HS-5 (cell line): ENCODE measurements at places on chromosomes 3 and 15.

GRCh38 chr3:195238586-195239118 lies 32.3 kb downstream of the XXYLT1 start:
- no peak for DNase-seq

- DNase-seq: no peak
Observed at GRCh38 chr3:142866841-142867631, 21.8 kb downstream of the PCOLCE2 start.

DNA sequence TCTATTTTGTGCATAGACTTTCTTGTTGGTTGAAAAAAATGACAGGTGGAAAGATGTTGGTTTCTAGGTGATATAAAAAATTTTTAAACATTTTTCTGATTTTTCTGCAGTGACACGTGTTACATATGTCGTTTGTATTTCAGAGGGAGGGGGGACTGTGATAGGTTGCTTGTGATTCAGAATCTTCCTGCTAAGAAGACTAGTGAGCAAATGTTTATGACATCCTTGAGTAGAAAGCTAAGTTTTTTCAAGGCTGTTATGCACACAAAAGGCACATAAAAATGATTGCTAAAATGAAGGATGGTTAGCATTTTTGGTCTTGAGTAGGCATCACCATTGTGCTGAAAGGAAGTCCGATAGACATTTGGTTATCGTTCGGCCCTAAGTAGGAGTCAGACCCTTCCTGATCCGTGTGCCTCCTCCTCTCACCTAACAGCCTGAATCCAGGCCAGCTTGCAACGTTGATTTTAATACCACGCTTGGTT lies 1.5 kb downstream of the ZNF639 start:
- DNase-seq: no peak

GRCh38 chr15:82551646-82552247 lies 11.5 kb upstream of the RPS17 start:
- DNase-seq: no peak

GRCh38 chr15:90592131-90592881 lies 62.6 kb downstream of the CRTC3 start:
- DNase-seq: peak; percentile 23

- no peak for DNase-seq
Observed at GRCh38 chr3:115680803-115681345, 57.6 kb downstream of the GAP43 start.

- no peak for DNase-seq
Observed at GRCh38 chr3:73933585-73933984, 308.8 kb upstream of the PDZRN3 start.

- DNase-seq: no peak
Observed at GRCh38 chr3:127299276-127299675, 11.4 kb upstream of the PRR20G start.

GRCh38 chr3:31499281-31499680 lies 33.4 kb upstream of the STT3B start:
- DNase-seq: no peak

DNA sequence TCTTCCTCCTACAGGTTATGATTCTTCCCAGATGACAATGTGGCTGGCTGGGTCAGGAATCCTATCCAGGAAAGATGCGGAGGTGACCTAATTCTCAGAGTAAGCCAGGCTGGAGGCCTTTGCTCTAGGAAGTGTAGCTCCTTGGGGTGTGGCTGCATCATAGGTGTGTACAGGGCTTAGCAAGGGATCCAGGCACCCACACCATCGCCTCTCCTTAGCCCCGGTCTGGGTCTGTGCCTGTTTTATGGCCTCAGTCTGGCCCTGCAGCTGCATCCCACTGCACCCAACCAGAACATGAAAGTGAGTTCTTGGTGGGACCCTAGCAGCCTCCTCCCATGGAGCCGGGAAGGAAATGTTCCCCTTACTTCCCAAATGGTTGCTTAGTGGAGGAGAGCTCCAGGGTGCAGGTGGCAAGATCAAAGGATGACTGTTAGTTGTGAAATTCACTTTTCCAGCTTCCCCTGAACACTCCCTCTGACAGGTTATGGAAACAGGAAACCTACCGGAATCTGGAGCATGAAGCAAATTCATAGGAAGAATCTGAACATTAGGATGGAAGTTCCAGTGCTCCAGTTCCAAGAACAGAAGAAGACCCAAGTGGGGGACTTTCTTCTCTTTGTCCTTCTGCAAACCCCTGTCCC lies 2.7 kb upstream of the AMOTL2 start:
- no peak for DNase-seq

DNA sequence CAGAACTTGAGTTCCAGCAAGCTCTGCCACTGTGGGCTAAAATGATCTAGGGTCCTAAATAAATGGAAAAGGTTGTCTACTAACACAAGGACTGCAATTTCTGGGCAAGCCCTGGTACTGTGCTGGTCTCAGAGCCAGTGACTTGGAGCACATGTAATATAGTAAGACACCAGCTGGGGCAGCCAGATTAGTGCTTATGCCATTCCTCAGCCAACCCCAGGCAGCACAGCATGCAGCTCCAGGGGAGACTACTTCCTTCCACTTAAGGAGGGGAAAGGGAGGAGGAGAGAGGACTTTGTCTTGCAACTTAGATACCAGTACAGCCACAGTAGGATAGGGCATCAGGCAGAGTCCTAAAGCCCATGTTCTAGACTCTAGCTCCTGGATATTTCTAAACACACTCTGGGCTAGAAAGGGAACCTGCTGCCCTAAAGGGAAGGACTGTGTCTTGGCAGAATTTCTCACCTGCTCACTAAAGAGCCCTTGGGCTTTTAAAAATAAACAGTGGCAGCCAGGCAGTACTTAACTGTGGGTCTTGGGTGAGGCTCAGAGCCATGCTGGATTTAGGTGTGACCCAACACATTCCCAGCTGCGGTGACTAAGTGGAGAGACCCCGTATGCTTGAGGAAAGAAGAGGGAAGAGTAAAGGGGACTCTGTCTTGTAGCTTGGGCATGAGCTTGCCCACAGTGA lies 223.7 kb upstream of the BCHE start:
- DNase-seq: no peak

DNA sequence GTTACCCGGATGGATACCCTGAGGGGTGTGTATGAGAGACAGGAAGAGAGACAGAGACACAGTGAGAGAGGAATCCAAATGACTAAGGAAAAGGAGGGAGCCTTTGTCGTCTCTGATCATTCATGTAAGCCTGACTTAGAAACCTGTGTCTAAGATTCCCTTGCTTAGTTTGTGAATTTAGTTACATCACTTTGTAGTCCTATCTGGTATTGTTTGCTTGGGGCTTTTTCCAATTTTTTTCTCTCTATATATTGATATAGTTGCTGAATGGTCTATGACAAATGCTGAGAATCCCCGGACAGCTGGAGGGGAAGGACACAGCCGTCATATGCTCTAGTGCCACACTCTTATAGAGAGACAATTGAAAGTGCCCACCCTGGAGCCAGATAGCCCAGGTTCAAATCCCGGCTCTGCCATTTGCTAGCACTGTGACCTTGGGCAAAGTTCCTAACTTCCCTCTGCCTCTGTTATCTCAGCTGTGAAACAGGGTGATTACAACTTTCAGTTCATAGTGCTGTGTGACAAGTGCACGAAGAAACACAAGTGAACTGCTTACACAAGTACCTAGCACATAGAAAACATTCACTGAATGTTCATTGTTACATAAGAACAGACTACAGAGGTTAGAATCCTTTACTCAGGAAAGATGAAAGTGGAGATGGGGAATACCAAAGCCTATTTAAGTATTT lies 6.0 kb downstream of the SLC24A5 start:
- no peak for DNase-seq

DNA sequence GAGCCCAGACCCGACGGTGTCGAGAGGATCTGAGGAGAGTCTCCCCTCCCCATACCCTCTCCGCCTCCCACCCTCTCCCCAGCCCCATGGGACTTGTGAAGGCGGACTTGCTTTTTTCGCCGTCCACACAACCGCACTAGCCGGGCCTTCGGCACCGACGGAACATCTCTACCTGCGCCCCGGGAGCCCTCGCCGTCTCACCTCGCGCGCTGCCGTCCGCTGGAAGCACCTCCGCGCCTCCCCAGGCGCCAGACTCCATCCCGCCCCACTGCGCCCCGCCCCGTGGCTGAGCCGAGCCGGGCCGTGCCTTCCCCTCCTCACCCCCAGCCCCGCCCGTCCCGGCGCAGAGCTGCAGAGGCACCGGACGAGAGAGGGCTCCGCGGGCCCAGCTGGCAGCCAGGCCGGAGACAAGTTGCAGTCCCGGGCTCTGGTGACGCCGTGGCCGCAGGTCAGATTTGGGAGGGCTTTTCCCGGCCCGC lies at the start of the genes DUOX1 and DUOXA1:
Gene DUOX1 (plus strand): TSS at position 344 of the 479 bp plus-strand sequence. CDS start 1,973 bp downstream, outside the sequence.
Gene DUOXA1 (minus strand): TSS at position 229 of the 479 bp plus-strand sequence. CDS start 6,865 bp downstream, outside the sequence.
- no peak for DNase-seq

DNA sequence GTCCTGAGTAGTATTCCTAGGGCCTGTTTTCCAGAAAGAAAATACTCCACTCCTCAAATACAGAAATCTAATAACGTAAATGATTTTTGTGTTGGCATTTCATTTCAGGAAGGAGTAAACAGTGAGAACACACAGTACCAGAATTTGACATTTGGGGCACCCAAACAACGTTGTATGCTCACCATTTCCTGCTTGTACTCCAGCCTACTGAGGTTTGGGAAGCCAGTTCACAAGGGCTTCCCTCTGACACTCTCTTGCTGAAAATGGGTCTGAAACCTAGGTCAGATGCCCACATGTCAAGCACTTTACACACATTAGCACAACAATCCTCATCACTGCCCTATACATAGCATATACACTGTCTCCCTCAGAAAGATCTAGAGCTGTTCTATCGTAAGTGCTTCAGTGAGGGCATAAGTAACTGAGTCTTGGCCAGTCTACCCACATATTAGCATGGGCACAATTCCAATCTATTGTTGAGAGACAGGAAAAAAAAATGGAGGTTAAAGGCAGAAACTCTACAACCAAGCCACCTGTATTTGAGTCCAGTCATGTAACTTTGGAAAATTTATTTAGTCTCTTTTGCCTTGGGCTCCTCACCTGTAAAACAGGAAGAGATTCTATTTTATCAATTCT lies 43.5 kb upstream of the RSL24D1 start:
- no peak for DNase-seq

DNA sequence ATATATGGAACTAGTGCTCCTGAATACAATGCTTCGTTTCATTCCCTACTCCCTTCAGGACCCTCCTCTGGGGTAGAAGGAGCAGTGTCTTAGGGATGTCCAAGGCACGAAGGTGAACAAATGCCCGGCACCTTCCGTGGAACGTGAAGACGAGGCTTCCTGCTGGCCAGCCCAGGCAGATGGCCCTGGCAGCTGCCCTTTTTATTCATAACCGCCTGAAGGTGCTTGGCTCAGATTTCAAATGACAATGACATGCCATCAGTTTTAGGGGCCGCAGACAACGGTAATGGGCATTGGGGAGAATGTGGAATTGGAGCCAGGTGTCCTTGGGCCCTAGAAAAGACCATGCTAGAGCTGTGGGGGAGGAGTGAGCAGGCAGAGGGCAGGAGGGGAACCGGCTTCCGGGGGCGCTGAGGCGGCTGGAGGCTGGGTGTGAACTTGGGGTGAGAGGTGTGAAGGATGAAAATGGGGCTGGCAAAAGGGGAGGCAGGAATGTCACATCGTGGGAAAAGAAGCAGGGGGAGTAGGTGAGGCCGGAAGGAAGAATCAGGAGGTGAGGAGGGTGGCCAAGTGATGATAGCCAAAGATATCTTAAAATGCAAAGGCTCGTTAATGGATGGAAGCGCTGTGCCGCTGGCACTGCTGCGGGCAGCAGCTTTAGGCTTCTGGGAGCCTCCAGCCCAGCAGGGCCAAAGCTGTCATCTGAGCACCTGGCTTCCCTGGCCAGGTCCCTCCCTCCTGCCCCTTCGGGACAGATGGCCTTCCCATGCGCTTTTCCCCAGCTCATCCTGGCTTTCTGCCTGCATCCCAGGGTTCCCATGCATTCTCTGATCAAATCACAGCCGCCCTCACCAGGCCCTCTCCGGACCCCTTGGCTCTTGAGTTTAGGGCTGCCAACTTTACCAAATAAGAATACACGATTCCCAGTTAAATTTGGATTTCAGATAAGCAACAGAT lies 93.7 kb downstream of the TMEM266 start:
- no peak for DNase-seq

- no peak for DNase-seq
Observed at GRCh38 chr3:149494022-149494758, 19.7 kb downstream of the TM4SF4 start.

- DNase-seq: no peak
Observed at GRCh38 chr3:53523346-53523745, 28.9 kb downstream of the CACNA1D start.

GRCh38 chr3:52881871-52882270 lies 15.5 kb downstream of the STIMATE start:
- no peak for DNase-seq

GRCh38 chr15:50148362-50148963 lies 29.4 kb upstream of the ATP8B4 start:
- no peak for DNase-seq

DNA sequence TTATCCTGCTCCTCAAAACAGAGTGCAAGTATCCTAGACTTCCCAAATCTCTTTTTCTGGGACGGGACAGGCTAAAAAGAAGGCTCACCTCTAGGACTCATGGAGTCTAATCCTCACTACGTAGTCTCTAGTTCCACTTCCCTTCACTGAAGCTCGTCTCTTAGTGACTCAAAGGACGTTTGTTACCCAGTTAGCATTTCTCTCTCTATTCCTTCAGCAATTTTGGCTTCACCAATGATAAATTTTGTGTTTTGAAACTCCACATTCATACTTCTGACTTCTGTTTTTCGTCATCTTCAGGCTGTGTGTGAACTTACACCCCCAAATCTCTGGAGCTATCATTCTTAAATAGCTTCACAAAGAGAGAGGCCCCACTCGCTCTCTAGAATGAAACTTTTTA lies 627.1 kb downstream of the NAALADL2 start:
- DNase-seq: no peak

DNA sequence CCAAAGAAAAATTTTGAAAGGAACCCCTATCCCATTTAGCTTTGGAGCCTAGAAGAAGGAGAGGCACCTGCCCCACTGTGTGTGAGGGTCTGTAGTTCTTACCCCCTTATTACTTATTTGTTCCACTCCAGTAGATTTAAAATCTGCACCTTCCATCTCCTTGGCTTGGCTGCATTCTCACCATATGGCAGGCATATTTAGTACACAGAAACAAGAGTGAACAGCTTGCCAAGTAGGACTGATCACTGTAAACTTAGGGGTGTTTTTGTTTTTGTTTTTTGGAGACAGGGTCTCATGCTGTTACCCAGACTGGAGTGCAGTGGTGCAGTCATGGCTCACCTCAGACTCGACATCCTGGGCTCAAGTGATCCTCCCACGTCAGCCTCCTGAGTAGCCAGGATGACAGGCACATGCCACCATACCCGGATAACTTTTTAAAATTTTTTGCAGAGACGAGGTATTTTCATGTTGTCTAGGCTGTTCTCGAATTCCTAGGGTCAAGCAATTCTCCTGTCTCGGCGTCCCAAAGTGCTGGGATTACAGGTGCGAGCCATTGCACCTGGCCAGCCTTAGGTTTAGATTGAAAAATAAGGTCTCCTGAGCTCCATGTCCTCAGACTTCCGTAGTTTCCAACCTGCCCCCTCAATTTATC lies 14.1 kb upstream of the ANXA2 start:
- no peak for DNase-seq

GRCh38 chr3:61926923-61927322 lies 365.6 kb downstream of the PTPRG start:
- DNase-seq: peak; percentile 41

DNA sequence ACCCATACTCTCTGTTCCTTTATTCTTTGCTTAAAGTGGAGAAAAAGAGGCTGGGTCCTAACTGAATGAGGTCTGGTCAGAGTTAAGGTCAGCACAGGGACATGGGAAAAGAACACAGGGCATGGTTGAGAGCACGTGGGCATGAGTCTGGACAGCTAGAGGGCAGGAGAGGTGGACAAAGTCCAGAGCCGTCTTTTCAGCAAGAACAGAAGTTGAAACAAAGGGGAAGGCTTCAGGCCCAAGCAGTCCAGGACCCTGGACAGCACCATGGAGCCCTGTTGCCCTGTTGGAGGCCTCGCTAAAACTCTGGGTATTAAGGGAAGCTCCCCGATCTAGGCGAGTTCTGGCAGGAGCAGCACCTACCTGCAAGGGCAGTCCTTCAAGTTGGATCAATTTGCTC lies 50.7 kb downstream of the XYLB start:
- no peak for DNase-seq
